B cell (primary cell): ENCODE measurements at places on chromosomes 2 and 18.

GRCh38 chr2:205024822-205025518, 479.7 kb downstream of the PARD3B start:
- H3K27ac ChIP-seq, result no peak overlapping the region
- DNase-seq, result no peak
- no peak overlapping the region for H3K4me3 ChIP-seq
- no peaks in the 10 kb centered on the region for H3K27me3 ChIP-seq
- H3K4me1 ChIP-seq, result no peaks in the 10 kb centered on the region
- no peaks in the 10 kb centered on the region for H3K36me3 ChIP-seq

DNA sequence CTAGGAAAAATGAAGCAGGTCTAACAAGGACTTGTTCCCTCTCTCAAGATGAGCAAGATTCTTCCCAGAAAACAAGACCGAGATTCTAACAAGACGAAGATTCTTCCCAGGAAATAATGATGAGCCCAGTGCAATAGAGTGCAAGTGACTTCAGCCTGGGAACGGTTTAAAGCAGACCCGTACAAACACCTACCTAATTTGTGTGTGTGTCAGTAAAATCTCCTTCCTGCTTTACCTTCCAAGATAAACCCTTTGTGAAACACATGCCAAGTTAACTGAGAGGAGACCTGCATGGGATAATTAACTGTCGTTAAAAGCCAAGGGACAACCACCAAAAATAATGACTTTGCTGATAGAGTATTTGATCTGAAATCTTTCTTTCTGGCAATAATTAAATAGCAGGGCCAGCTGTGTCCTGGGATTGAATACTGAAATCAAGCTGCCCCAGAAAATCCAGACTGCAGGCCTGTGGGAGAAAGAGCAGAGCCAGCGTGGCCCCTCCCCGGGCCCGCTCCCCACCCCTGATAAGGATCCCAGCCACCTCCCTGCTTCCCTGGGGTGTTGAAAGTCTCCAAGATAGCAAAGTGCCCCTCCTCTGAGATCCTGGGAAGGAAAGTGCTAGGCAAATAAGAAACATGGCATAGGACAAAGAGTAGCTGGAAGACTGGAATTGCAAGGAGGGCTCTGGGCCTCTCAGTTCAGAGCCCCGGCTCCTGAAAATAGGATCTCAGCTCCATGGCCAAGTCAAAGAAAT, 145.5 kb downstream of the CYP26B1 start:
- no peaks in the 10 kb centered on the region for H3K4me1 ChIP-seq
- no peak overlapping the region for H3K4me3 ChIP-seq
- no peak overlapping the region for H3K27ac ChIP-seq
- no peaks in the 10 kb centered on the region for H3K36me3 ChIP-seq
- no peaks in the 10 kb centered on the region for H3K27me3 ChIP-seq

DNA sequence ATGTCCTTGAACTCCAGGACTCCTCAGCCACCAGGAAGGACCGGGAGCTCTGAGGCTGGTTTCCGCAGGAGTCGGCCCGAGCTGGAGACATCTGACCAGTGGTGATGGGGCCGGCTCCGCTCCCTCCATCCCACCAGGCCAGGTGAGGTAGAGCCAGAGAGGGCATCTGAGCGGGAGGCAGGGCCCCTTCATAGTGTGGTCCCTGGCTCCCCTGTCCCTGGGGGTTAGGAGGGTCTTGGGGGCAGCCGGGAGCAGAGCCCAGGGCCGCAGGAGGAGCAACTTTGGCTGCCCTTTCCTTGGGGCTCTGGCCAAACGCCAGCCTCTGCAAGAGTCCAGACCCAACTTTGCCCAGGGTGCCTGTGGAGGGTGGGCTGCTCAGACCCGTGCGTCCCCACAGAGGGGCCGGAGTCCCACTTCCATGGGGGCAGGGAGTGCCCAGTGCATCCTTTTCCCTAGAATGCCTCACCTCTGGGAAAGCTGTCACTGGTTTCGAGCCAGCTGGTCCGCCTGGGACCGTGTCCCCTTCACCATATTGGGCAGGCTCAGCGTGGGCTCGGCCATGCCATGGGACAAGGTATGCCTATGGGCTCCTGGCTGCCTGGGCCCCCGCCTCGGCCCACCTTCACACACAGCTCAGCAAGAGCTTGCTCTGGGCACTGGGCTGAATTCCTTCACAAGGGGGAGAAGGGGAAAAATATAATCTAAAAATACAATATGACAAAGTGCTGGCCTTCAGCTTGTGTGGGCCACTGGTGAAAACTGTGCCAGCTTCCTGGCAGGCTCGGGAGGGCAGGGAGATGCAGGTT, 148.6 kb downstream of the TWIST2 start:
- DNase-seq, result no peak
- no peak overlapping the region for H3K27ac ChIP-seq
- H3K27me3 ChIP-seq, result no peaks in the 10 kb centered on the region
- H3K36me3 ChIP-seq, result no peaks in the 10 kb centered on the region

DNA sequence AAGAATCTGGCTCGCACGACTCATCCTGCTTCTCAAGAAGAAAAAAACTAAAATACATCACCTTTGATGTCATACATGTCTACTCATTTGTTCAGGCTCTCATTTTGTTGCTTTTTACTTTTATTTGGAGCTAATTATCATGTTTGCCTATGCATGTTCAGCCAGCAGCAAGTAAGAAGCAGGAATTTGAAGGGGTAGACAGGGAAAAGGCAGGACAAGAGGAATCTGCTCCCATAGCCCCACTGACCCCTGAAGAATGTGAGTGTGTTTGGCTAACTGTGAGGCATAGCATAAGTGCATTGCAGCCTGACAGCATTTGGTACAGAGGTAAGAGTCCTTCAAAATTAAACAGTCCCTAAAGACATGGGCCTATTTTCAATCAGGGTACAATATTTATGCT, 72.7 kb downstream of the NYAP2 start:
- no peak overlapping the region for H3K4me3 ChIP-seq
- DNase-seq, result no peak
- H3K36me3 ChIP-seq, result no peaks in the 10 kb centered on the region
- no peak overlapping the region for H3K27ac ChIP-seq
- no peaks in the 10 kb centered on the region for H3K27me3 ChIP-seq
